Stimulated activated CD8-positive, alpha-beta memory T cell treated with anti-CD3 and anti-CD28 coated beads, Interleukin-4, amount 100 ng/mL, for 1 hour (primary cell): ENCODE measurements at places on chromosomes 16 and 17.

- no peak for DNase-seq
These were observed 61.6 kb downstream of the PITPNC1 start for GRCh38 chr17:67438667-67439066.

DNA sequence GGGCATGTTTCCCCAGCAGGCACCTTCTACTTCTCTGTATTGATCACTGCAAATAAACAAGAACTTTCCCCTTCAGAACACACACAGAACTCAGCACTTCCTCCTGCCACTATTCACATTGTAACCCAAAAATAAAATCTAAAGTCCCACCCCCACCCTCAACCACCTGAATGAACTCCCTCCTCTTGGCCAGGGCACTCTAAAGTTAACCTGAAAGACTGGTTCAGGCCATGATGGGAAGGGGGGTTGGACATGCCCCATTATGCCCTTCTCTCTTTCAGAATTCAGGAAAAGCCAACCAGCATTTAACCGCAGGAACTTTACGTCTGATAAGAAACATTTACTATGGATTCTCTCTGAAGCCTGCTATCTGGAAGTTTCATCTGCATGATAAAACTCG, 27.4 kb upstream of the CCL2 start:
- DNase-seq, result no peak

DNA sequence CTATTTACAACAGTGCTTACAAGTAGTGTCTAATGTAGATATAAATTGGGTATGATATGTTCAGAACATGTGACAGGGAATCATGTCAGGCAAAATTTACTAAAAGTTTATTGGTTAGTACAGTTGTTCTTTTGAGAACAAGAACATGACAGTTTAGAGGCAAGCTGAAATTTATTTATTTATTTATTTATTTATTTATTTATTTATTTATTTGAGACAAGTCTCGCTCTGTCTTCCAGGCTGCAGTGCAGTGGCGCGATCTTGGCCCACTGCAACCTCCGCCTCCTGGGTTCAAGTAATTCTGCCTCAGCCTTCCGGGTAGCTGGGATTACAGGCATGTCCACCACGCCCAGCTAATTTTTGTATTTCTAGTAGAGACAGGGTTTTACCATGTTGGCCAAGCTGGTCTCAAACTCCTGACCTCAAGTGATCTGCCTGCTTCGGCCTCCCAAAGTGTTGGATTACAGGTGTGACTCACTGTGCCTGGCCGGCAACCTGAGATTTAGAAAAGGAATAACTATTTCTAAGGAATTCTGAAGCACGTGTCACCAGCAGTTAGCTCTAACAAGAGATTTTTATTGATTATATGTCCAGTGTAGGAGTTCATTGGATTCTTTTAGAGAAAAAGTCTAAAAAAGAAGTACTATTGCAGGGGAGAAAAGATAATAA, 24.9 kb downstream of the MRTFB start:
- no peak for DNase-seq

GRCh38 chr17:4645642-4646041, 4.2 kb upstream of the ALOX15 start:
- no peak for DNase-seq

GRCh38 chr17:44920565-44920940, 5.3 kb upstream of the GFAP start:
- DNase-seq, result no peak

DNA sequence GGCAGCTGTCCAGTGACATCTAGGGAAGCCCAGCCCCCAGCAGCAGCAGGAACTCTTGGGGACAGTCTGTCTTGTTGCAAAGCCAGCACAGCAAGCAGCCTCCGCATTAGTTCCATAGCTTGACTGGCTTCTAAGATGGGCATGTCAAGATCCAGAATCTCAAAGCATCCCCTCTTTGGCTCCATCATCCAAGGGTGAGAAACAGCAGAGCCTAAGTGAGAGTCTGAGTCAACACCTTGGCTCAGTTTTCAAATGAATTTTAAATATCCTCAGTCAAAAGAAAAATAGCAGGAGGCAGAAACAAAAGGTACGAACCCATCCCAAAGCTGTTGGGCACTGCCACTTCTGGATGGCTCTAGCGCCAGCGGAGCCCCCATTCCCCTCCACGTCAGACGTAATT, 2.2 kb downstream of the CLDN9 start:
- no peak for DNase-seq

DNA sequence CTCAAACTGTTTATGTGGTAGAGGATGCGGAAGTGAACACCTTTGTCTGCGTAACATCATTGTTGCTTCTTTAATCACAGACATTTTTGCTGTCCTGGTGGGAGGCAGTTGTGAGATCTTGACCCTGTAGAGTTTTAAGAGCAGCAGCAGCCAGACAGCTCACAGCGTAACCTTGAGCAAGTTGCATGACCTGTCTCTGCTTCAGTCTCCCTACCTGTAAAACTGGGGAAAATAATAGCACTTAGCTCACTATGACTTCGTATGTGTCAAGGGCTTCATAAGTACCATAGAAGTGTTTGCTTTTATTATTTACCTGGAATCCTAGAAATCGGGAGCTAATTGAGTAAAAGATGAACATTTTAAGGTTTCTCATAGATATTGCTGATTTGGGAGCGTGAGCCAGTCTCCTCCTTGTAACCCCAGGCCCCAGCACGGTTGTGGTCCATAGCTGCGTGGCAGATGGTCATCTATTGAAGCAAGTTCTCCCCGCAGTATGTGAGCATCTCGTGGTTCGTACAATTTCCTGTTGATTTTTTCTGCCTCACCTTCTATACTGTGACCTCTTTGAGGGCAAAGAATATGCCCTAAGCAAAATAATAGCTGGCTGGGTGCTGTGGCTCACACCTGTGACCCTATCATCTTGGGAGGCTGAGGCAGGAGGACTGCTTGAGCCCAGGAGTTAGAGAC, 34.4 kb downstream of the GPRC5B start:
- no peak for DNase-seq

GRCh38 chr16:87043231-87044031, 273.8 kb downstream of the C16orf95 start:
- DNase-seq, result no peak

DNA sequence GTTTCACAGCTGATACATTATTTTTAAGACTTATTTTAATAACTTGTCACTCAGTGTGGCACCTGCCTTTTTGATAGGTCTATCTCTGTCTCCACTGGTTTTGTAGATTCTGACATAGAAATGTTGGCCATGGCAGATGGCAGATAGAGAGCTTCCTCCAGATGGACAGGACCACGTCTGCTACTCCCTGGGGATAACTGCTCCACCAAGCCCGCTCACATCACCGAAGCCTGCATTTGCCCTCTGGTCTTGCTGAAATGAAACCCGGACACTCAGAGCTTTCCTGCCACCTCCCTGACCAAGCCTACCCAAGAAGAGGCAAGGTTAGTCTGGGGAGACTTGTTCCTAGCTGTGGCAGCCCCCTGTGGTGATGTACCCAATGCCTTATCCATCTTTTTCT, 16.4 kb upstream of the HAP1 start:
- no peak for DNase-seq

GRCh38 chr17:74249590-74250270, 24.3 kb upstream of the DNAI2 start:
- no peak for DNase-seq

- DNase-seq, result no peak
These were observed 4.6 kb upstream of the TAF15 start for GRCh38 chr17:35804658-35805192.

GRCh38 chr17:50918071-50918932, 52.1 kb upstream of the TOB1 start:
- DNase-seq, result no peak

GRCh38 chr17:38896346-38896954, 26.6 kb downstream of the LASP1 start:
- DNase-seq, result no peak

GRCh38 chr16:84513123-84513522, 8.7 kb upstream of the MEAK7 start:
- no peak for DNase-seq

DNA sequence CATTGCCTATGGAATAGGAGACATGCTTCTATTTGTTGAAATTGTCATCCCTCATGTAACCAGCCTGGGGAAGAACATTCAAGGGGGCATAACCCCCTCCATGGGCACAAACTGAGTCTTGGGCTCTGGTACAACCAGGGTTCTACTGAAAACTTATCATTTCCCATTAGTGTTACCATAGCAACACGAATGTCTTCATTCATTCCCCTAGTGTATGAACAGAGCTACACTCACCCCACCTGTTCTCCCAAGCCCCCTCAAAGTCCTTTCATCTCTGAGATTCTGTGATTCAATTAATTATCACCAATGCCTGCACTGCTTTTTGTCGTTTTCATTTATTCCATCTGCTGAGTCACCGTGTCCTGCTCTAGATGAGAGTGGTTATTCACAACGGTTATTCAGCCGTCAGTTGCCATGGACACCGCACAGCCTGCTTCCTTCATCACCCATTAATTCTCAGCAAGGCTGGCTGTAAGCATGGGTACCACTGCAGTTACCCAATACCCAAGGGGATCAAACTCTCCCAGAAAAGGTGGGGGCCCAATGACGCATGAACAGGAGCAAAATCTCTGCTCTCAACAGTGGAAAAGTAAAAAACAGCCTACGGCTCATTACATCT, 1.6 kb upstream of the GAST start:
- no peak for DNase-seq

DNA sequence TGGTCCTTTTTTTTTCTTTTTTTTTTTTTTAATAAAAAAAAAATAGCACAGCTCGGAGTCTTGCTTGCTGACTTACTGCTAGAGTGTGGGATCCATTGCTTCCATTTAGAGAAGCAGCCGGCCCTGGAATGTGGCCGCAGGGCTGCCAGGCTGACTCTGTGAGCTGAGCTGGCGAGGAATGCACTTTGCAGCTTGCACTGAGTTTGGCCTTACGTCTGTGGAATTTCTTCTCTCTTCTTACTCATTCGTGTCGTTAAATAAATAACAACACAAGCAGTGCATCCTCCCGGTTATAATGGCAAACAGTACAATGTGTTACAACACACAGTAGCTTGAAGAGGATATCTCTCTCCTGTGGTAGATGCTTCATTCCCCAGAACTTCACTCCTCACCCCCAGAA, 69.2 kb downstream of the PRKCB start:
- DNase-seq, result no peak

- peak; percentile 34 for DNase-seq
These were observed 7.0 kb upstream of the C1QTNF8 start for GRCh38 chr16:1102921-1103635.

DNA sequence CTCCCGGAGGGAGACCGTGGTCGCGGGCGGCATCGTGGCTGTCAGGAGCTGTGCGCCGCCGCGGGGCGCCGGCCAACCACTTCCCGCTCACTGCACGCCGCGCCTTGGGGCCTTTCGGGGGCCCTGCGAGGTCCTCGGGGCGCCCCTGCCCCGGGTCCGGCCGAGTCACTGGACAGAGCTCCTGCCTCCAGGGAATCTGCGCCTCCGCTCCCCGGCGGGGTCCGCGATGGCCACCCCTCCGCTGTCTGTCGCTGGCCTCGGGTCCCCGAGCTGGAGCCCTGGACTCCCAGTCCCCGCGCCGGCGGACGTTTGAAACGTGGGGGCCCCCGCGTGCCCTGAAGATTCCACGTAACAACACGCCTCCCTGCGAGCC, at the start of gene QRICH2:
Gene QRICH2 (minus strand): TSS at position 311 of the 373 bp plus-strand sequence. CDS start 278 bp downstream, at position 33.
- DNase-seq, result no peak

DNA sequence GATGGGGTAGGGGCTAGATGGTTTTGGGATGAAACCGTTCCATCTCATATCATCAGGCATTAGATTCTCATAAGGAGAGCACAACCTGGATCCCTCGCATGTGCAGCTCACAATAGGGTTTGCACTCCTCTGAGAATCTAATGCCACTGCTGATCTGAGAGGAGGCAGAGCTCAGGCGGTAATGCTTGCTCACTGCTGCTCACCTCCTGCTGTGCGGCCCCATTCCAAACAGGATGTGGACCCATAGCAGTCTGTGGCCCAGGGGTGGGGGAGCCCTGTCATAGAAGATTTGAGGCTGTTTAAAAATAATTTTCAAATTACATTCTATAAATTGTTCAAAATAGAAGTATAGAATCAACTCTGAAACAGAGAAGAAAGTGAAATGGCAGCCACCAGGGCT, 50.8 kb downstream of the PHKB start:
- DNase-seq, result no peak

- DNase-seq, result no peak
These were observed 594 bp downstream of the MAPK8IP3 start for GRCh38 chr16:1706386-1707192.

DNA sequence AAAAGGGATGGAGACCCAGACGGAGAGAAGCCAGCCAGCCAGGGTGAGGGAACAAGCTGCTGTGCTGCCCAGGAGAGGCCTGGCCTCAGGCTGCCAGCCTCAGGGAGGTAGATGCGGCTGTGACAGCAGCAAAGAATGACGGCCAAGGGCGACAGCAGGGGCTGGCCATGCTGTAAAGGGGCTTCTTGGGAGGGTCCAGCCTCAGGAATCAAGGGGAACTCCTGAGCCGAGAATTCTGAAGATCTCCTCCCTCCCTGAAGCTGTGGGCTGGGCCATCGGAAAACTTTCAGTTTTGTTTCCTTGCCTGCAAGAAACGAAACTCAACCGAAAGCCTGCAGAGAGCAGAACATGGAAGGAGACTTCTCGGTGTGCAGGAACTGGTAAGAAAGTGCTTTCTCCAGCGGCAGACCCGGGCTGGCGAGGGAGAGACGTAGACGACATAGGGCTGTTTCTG, at the start of gene XAF1:
Gene XAF1 (plus strand): TSS at position 316 of the 454 bp plus-strand sequence. CDS start 33 bp downstream, at position 349.
- DNase-seq, result no peak

DNA sequence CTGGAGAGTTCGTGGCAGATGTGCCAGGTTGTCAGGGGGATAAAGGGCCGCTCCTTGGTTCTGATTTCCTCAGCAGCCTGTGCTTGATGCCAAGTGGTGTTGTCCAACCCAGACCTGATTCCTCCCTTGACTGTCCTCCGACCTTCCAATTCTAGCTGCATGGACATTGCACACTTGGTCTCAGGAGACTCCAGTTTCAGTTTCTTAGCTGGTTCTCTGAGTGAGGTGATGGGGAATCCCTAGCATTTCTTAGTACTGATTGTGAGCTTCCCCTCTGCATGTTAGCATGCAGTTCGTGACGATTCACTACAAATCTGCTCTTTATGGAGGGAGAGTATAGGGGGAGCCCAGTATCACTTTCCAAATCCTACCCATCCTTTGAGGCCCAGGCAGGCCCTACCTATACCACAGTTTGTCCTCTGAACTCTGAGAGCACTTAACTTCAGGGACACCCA, 12.4 kb upstream of the CCR7 start:
- no peak for DNase-seq

GRCh38 chr17:31400481-31400950, 9.0 kb downstream of the RAB11FIP4 start:
- no peak for DNase-seq

- DNase-seq, result peak; percentile 43
These were observed 119.0 kb downstream of the SNX29 start for GRCh38 chr16:12095275-12096156.

- DNase-seq, result no peak
These were observed 123.7 kb downstream of the SOX9 start for GRCh38 chr17:72244494-72244893.

GRCh38 chr17:36105781-36106492, 2.3 kb downstream of the CCL4 start:
- no peak for DNase-seq
